Osteocyte (in vitro differentiated cells): ENCODE measurements at places on chromosomes 1 and 21. TPM values are rescaled to one million over a fixed set of nuclear protein-coding genes. Genes with fewer than 3 reads are reported as not detected.

DNA sequence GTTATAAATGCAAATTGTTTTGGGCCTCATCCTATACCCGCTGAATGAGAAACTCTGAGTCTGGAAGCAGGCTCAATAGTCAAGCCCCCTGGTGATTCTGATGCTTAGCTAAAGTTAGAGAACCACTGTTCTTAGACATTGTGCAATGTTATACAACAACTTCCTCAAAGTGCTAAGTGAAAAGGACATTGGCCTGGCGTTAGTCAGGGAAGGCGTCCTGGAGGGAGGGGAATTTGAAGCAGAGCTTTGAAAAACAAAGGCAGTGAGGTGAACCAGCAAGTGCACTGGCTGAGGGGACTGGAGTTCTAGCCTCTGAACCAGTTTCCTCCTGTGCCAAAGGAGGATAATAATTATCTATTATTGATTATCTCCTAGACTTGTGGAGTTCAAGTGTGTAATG lies 5.1 kb downstream of the CD1D start:
- peaks cover 55% of the 10 kb centered on the region for H3K27me3 ChIP-seq
- DNase-seq = no peak
- no peak overlapping the region for H3K4me3 ChIP-seq

- no peak overlapping the region for H3K27ac ChIP-seq
- DNase-seq = no peak
- no peak overlapping the region for H3K4me3 ChIP-seq
- H3K36me3 ChIP-seq = no peaks in the 10 kb centered on the region
- H3K27me3 ChIP-seq = peaks cover under 1% of the 10 kb centered on the region
These were observed 77.2 kb upstream of the PPP2R5A start for GRCh38 chr1:212207822-212208520.

GRCh38 chr1:19222979-19223824 lies 13.1 kb upstream of the UBR4 start:
- no peak for DNase-seq
- no peak overlapping the region for H3K27ac ChIP-seq
- no peaks in the 10 kb centered on the region for H3K4me1 ChIP-seq
- no peak overlapping the region for H3K4me3 ChIP-seq
- H3K36me3 ChIP-seq = peaks cover 49% of the 10 kb centered on the region
- H3K27me3 ChIP-seq = no peaks in the 10 kb centered on the region

GRCh38 chr1:198880818-198881597 lies 242.2 kb downstream of the PTPRC start:
- H3K4me1 ChIP-seq = peaks cover 53% of the 10 kb centered on the region
- H3K27me3 ChIP-seq = no peaks in the 10 kb centered on the region
- H3K27ac ChIP-seq = peak overlapping the region; percentile 84

GRCh38 chr1:46218443-46218842 lies 15.3 kb downstream of the LURAP1 start:
- peaks cover 4% of the 10 kb centered on the region for H3K4me1 ChIP-seq
- H3K36me3 ChIP-seq = peaks cover 8% of the 10 kb centered on the region
- H3K27me3 ChIP-seq = no peaks in the 10 kb centered on the region
- H3K27ac ChIP-seq = no peak overlapping the region

GRCh38 chr1:6121021-6121421 lies 59.1 kb downstream of the CHD5 start:
- no peak overlapping the region for H3K4me3 ChIP-seq
- no peak overlapping the region for H3K27ac ChIP-seq
- no peaks in the 10 kb centered on the region for H3K36me3 ChIP-seq

DNA sequence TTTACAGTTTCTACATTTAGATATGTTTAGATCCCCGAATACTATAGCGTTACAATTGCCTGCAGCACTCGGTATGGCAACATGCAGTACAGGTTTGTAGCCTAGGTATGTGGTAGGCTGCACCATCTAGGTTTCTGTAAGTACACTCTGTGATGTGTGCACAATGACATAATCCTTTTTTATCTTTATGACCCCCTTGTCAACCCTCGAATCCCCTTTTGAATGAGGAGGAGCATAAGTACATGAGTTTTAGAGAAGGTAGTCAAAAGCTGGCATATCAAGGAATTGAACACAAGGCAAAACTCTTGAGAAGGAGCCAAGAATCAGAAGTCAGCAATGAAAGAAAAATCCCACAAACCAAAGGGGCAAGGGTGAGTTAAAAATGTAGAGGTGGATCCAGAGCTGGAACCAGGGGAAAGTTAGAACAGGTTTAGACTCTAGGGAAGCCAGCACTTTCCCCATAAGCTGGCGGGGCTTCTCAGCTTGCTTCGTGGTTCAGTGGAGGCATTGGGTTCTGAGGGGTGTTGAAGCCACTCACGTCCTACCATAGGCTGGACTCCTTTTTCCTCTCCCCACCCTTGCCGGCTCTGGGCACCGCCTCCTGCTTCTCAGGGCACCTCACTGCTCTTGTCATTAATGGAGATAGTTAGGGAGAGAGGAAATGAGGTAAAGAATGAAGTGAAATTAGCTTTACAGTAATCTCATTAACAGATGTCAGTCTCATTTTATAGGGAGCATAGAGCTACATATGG lies 31.3 kb downstream of the OLFML3 start:
- DNase-seq = no peak
- H3K27ac ChIP-seq = no peak overlapping the region

- peaks cover 89% of the 10 kb centered on the region for H3K4me1 ChIP-seq
- no peaks in the 10 kb centered on the region for H3K27me3 ChIP-seq
- peak; percentile 91 for DNase-seq
- H3K4me3 ChIP-seq = peak overlapping the region; percentile 50
- H3K27ac ChIP-seq = peak overlapping the region; percentile 95
These were observed 18.7 kb downstream of the C1orf198 start for GRCh38 chr1:230849451-230850224.

GRCh38 chr1:22494943-22495579 lies 43.4 kb downstream of the ZBTB40 start:
- peak overlapping the region; percentile 4 for H3K27ac ChIP-seq
- DNase-seq = no peak
- no peaks in the 10 kb centered on the region for H3K27me3 ChIP-seq
- H3K36me3 ChIP-seq = peaks cover 18% of the 10 kb centered on the region
- H3K4me3 ChIP-seq = no peak overlapping the region

DNA sequence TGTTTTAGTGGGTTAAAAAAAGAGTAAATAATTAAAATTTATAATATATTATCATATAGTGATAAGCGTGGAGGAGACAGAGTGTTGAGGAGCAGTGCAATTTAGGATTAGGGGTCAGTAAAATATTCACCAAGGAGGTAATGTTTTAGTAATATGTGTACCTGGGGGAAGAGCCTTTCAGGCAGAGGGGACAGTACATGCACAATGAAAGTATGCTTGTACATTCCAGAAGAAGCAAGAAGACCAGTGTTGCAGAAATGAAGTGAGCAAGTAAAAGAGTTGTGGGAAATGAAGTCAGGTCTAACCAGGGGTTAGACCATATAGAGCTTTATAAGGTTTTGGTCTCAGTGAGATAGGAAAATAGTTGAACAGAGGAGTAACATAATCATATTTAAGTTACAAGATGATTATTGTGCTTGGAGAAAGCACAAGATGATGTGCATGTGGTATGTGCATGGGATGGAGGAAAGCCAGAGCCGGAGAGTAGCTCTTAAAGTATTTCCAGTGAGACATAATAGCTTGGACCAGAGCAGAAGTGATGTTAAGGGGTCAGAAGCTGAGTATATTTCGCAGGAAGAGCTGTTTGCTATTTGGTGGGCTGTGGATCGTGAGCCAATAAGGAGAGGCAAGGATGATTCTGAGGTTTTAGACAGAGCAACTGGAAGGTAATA lies 44.8 kb downstream of the SNX7 start:
- H3K27ac ChIP-seq = no peak overlapping the region
- H3K4me3 ChIP-seq = no peak overlapping the region
- peaks cover 26% of the 10 kb centered on the region for H3K36me3 ChIP-seq
- H3K4me1 ChIP-seq = no peaks in the 10 kb centered on the region
- no peaks in the 10 kb centered on the region for H3K27me3 ChIP-seq
- no peak for DNase-seq

GRCh38 chr1:96538111-96538641 lies 183.4 kb upstream of the PTBP2 start:
- no peak overlapping the region for H3K4me3 ChIP-seq
- H3K27ac ChIP-seq = peak overlapping the region; percentile 80
- H3K4me1 ChIP-seq = peaks cover 17% of the 10 kb centered on the region
- no peak for DNase-seq

DNA sequence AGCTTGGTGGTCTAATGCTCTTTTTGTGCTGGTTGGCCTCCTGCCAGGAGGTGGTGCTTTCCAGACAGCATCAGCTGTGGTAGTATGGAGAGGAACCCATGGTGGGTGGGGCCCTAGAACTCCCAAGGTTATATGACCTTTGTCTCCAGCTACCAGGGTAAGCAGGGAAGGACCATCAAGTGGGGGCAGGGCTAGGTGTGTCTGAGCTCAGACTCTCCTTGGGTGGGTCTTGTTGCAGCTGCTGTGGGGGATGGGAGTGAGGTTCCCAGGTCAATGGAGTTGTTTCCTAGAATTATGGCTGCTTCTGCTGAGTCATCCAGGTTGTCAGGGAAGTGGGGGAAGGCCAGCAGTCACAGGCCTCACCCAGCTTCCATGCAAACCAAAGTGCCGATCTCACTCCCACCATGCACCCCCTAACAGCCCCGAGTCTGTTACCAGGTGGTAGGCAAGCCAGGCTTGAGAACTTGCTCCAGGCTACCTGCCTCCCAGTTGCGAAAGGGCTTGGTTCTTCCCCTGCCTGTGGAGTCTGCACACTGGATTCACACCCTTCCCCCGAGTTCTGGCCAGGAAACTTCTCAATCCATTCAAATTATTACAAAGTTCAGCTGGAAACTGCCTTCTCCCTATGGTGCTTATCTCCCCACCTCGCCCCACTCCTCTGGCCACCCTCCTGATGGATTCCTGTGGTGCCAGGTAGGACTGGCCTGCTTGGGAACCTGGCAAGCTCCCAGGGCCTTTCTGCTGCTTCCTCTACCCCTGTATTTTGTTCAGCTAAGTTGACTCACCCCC lies 37.8 kb downstream of the DRAM2 start:
- H3K27me3 ChIP-seq = no peaks in the 10 kb centered on the region
- H3K27ac ChIP-seq = no peak overlapping the region
- H3K4me3 ChIP-seq = no peak overlapping the region
- DNase-seq = no peak

RNF19B gene
- 12.6 and 15.3 TPM in 2 replicates for total RNA-seq

KRTAP7-1 gene
- not detected in 2 replicates for total RNA-seq

CTSS gene
- total RNA-seq = 4.4 and 6.9 TPM in 2 replicates

PPIAL4G gene
- not detected in 2 replicates for total RNA-seq

HES2 gene
- not detected in 2 replicates for total RNA-seq

PLA2G2C gene
- not detected in 2 replicates for total RNA-seq

FCRL2 gene
- total RNA-seq = not detected in 2 replicates

EDARADD gene
- 0.34 and 0.59 TPM in 2 replicates for total RNA-seq

DPT gene
- 1.1 and 1.4 TPM in 2 replicates for total RNA-seq

FCRL4 gene
- not detected in 2 replicates for total RNA-seq

RHCE gene
- total RNA-seq = 0.40 and 0.71 TPM in 2 replicates

TNNI3K gene
- total RNA-seq = not detected in 2 replicates
